ENCODE measurements at places on chromosomes 11 and 22. TPM values are rescaled to one million over a fixed set of nuclear protein-coding genes. Genes with fewer than 3 reads are reported as not detected.

- no peak for DNase-seq
These were observed 46.9 kb downstream of the SMIM38 start for GRCh38 chr11:69202511-69203221.

DNA sequence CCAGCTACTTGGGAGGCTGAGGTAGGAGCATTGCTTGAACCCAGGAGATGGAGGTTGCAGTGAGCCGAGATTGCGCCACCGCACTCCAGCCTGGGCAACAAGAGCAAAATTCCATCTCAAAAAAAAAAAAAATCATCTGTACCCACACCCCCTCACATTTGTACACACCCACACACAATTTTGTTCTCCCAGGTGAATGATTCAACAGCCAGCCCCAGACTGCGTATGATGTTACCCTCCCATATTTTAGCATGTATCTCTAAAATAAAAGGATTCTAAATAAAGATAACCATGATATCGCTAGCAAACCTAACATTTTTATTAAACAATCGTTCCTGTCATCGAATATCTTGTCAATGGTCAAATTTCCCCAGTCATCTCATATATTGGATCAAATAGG lies 65.8 kb downstream of the BRD1 start:
- DNase-seq = no peak

- no peak for DNase-seq
These were observed 205.9 kb downstream of the CTTN start for GRCh38 chr11:70604221-70604620.

- DNase-seq = no peak
These were observed 246.0 kb upstream of the TENM4 start for GRCh38 chr11:79686703-79687419.

DNA sequence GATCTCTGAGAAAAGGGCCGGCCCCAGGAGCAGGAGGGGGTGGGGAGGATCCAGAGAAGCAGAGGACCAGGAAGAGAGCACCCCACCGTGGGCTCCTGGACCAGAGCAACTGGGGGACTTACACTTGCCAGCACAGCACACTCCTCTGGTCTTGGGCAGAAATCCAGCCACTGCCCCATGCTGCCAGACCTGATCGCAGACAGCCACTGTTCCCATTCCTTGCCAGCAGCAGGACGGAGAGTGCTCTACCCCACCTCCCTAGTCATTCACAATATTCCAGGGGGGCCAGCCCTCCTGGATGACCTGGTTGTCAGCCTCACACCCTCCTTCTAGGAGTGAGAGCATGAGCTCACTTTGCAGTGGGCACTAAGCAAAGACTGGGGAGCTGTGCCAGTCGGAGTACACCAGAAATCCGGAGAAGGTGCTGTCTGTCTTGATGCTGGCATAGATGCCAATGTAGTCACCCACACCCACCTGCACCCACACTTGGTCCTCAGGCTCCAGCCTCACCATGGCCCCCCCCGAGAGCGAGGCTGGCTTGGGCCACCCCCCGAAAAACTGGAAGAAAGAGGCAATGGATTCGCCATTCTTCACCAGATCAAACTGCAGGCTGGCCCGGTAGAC lies 1.6 kb downstream of the C1QTNF5 start:
- no peak for DNase-seq

DNA sequence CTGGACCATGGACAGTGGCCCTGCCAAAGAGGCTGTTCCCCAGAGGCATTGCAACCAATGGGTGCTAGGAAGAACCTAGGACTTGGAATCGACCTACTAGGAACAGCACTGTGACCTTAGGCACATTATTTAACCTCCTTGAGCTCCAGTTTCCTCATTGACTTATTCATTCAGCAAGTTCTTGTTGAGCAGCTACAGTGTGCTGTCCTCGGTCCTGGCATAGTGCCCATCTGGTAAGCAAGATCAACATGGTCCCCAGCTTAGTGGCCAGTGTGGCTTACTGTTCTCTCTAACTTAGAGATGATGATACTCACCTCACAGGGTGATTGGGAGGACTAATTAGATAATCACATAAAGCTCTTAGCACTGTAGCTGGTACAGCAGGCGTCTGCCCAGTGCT lies 8.2 kb downstream of the ABCG4 start:
- no peak for DNase-seq

DNA sequence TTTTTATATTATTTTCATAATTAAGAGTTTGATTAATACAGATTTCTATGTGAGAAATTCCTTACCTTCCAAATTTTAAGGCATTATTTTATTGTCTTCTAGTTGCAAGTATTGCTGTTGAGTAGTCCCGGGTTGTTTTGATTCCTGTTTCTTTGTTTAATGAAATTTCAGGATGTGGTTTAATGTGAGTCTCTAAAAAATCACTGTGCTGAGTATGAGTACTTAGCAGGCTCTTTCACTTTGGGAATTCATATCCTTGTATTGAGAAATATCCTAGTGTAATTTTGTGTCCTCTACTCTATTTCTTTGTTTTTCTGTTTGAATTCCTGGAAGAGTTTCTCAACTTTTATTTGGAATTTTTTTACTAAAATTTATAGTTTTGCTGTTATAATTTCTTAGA lies 113.2 kb downstream of the TMEM135 start:
- DNase-seq = no peak

GRCh38 chr11:36056160-36056751 lies 112.4 kb downstream of the LDLRAD3 start:
- no peak for DNase-seq

DNA sequence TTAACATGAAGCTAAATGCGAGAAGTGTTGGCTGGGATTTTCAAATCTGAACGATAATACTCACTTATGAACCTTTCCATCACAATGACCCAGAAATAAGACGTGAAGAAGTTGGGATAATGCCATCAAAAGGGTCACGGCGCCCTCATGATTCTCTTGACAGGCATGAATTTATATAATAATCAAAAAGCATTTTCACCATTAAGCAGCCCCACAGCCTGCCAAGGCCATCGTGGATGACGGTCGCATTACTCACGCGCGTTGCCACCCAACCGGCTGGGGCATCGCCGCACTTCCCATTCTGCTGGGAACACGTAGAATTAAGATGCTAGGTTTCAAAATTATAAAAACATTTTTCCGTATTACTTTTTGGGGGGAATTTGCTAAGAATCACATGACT lies 18.9 kb upstream of the GAL start:
- no peak for DNase-seq

DNA sequence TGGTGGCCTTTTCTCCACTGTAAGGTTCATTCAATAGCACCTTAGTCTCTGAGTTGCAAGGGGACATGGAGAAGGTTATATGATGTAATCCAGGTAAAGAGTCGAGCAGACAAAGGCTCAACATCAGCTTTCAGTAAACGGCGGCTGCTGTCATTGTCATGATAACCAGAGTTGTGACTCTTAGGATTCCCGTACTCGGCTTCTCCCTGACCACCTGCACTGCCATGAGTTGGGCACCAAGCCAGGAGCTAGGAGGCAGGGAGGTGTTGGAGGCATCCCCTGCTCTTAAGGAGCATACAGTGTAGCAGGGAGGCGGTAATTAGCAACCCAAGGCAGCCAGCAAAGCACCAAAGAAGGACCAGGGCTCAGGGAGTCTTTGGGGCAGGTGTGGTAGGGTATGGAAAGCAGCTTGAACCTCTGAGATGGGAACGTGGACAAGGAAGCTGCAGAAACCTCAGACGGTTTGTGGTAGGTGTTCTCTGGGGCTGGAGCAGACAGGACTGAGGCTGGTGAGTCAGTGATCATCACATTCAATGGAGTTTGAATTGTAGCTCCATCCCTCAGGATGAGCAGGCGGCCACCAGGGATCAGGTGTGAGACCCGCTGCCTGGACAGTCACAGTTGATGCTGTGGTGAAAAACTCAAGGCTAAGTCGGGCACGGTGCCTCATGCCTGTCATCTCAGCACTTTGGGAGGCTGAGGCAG lies 31.7 kb downstream of the LIF start:
- no peak for DNase-seq

- DNase-seq = no peak
These were observed 29.4 kb upstream of the BAIAP2L2 start for GRCh38 chr22:38139901-38140300.

- no peak for DNase-seq
These were observed 9.7 kb downstream of the KIRREL3 start for GRCh38 chr11:126990716-126991480.

- DNase-seq = no peak
These were observed 393.7 kb downstream of the BRD1 start for GRCh38 chr22:49433717-49434611.

DNA sequence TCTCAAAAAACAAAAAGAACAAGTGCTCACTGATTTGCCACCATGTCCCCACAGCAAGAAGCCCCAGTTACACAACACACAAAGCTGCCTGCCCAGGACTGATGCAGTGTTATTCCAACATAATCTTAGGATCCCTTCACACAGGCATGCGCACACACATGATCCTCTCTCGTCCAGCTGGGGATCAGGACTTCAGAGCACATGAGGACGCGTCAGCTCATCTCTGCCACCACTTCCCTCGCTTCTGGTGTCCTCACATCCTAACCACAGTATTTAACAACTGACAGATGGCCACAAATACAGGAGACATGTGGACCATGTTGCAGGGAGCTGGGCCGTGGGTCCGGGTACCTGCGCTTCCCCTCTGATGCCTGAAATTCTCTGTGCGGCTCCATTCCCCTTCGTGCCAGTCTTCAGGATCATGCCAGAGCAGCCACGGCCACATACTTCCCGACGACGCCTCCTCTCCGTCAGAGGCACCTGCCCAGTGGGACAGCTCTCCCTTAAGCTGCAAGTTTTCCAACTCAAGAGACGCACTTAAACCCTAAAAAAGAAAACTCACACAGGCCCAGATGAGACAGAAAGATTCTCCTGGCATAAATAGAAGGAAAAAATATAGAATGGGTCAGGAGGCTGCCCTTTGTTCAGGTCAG lies 68.3 kb downstream of the PACSIN2 start:
- DNase-seq = no peak

- no peak for DNase-seq
These were observed 48.0 kb downstream of the FLI1 start for GRCh38 chr11:128741916-128742315.

- DNase-seq = no peak
These were observed 880.0 kb downstream of the BRD1 start for GRCh38 chr22:48947636-48948035.

The APOBEC3F gene
- total RNA-seq = 4.5 TPM

The CHKA gene
- total RNA-seq = 18.4 TPM

The KRTAP5-11 gene
- not detected for total RNA-seq
